AG09309 (cell line): ENCODE measurements at places on chromosomes 12 and 14.

- no peak for DNase-seq
These were observed 114.4 kb downstream of the PRICKLE1 start for GRCh38 chr12:42475106-42475505.

DNA sequence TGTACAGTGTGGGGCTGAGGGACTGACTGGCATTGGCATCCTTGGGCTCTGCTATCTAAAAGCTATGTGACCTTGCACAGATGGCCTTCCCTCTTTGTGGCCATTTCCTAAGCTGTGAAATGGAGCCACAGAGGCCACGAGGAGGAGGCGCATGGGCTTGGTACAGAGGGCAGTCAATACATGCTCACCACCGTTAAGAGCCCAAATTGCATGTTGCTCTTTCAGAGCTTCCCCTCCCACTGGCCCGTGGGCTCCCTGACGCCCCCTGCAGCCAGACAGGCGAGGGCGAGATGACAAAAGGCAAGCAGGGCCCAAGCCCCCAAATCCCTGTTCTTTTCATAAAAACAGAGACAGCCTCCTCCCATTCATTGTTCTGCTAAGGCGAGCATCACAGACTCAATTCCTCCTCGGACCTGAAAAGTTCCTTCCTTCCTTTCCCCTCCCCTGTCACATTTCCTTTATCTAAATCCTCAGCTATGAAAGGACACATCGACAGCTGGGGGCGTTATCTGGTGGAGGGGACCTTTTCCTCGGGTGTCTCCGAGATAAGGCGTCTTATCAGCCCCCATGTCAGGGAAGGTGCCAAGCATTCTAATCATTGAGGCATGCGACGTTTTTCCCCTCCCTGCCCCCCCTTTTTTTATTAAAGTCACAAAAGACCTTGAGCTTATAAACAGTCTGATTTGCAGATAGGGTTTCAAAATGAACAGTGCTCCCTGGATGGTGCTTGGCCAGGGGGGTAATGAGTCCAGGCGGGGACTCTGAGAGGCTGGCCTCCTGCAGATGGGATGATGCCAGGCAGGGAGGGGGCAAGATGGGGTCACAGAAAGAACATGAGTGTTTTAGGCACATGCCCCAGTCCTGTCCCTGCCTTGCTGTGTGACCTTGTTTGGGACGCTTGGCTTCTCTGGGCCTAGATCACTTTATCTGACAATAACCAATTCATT, 26.4 kb downstream of the FAM222A start:
- no peak for DNase-seq

DNA sequence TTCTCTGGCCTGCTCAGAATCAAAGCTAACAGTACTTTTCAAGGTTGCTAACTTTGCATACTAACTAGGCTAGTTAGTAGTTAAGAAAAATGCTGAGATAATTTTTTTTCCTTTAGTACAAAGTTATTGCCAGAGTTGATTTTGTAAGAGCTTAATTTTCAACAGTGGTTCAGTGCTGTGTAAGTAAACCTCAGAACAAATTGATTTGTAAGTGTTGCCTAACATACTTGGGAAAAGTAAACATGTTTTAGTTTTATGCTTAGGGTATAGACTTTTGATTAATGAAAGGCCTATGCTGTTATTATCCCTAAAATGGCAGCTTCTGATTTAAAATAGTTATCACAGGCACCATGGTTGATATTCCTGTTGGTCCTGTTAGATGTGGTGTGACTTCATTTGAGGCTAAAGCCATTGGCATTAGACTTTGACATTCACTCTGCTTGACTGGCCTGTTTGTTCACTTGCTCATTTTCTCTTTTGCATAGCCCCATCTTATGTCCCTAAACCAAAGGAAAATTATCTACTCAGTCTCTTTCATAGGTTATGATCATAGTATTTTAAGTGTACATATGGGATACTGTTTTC, 5.2 kb downstream of the CMAS start:
- DNase-seq: no peak

DNA sequence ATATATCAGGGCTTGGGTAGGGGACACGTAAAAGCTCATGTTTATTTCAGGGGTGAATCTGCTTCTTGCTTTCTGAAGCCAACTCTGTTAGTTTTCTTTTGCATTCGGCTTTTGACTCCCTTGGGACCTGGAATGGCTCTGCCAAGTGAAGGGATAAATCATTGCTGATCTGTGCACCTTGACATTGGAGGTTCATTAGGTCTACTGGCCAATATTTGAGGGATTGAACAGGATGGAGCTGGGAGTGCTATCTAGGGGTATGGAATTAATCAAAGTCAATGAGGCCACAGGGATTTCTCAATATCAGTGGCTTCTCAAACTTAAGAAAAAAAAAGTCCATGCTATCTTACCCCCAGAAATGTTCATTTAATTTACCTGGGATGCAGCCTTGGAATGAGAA, 203.5 kb upstream of the RMST start:
- DNase-seq: no peak

GRCh38 chr12:84604551-84604950, 308.0 kb downstream of the SLC6A15 start:
- DNase-seq: no peak

DNA sequence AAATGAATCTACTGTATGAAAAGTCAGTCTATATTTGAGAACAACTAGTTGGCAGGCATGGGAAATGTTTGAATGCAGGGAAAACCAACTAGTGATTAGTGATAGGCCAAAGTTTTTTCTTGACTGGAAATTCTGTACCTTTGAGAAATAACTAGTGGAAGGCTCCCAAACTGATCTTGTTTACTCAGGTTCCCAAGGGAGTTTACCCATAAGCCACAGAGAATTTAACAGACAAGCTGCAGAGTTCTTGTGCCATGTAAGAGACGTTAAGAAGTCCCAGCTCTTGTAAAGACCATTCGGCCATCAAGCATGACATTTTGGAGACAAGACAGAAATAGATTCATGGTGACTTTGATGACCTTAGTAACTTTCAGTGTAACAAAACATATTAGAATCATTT, 1882.8 kb upstream of the SEL1L start:
- DNase-seq: no peak

- DNase-seq: peak; percentile 35
These were observed 174.2 kb downstream of the SSPN start for GRCh38 chr12:26369588-26369987.

DNA sequence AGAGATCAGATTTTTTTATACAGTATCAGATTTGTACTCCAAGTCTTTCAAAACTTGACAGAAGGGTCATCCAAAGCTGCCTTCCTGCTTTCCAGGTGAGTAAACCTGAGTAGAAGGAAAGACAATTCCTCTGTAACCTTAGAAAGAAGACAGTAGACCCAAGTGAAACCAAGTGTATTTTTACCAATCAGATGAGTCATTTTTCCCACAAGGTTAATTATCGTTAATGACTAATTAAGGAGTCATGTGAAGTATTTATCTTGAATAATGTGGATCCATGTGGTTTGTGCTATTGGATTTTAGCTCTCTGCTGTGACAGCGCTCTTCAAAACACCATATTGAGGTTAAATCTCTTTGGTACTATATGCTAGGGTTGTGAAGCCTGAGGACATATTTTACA, 74.0 kb upstream of the PELI2 start:
- DNase-seq: no peak

DNA sequence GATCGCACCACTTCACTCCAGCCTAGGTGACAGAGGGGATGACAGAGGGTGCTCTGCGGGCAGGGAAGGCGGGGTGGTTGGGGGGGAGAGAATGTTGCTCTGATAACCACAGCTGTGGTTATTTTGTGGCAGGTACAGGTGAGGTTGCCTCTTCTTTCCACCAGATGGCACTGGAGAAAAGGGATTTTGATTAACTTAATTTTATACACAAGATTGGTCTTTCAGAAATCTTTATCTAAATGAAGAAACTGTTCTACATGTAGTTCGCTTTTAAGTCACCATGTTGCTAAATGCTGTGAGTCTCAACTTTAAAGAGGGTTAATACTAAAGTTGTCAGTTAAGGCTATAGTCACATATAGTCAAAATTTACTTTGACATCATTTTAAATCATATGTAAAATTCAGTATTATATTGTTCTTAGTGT, 25.7 kb downstream of the FGF23 start:
- DNase-seq: no peak

DNA sequence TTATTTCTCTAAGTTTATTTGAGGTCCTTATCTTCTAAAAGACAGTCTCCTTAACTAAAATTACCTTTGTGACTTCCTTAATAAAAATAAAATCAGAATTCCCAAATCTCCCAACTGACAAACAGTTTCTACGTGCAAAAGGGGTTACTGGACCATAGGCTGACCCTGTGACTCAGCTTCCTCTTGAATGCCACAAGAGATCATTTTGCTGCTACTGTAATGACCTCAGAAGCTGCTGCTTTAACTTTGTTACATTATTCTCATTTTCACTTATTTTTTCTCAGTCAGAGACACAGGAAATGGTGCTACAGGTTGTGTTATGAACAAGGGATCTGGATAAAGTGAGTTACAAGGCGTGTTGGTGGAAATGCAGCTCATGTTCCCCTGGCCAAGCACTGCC, 132.2 kb upstream of the TMTC2 start:
- no peak for DNase-seq

DNA sequence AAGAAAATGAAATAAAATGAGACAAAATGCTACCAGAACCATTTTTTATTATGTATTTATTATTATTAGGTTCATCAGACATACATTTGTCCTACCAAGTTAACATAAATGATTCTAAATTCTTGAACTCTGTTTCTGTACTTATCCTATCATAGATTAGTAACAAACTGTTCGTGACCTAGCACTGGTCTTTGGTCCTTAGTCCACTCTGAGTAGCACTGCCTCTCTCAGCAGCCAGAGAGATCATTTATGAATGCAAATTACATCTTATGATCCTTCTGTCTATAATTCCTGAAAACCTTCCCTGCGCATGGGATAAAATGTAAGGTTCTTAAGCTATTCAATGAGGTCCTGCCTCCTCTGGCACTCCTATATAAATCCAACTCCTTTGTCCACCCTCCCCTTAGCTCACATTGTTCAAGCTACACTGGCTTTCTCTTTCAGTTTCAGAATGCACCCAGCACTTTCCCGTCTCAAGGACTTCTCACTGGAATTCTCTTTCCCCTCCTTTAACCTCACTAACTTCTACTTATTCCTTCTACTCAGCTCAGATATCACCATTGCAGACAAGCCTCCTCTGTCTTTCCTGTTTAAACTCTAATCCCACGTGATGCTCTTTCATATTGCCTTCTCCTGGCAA, 17.1 kb downstream of the PDZRN4 start:
- DNase-seq: no peak

GRCh38 chr12:30707613-30708342, 12.1 kb upstream of the IPO8 start:
- no peak for DNase-seq

DNA sequence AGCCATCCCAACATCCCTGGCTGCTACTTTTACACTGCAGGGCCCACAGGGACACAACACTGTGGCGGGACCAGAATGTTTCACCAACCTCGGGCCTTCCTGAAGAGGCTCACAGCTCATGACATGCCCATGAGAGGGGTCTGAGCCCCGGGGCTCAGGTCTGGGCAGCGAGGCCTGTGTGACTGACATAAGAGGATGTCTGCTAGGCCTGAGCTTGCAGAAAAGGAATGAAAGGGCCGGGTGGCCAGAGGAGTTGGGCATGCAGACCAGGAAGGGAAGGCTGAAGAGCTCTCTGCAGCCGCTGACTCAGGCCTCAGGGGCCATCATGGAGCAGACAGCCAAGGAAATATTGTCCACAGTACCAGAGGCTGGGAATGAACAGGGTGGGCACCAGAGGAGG, 18.3 kb upstream of the VSX2 start:
- DNase-seq: no peak

DNA sequence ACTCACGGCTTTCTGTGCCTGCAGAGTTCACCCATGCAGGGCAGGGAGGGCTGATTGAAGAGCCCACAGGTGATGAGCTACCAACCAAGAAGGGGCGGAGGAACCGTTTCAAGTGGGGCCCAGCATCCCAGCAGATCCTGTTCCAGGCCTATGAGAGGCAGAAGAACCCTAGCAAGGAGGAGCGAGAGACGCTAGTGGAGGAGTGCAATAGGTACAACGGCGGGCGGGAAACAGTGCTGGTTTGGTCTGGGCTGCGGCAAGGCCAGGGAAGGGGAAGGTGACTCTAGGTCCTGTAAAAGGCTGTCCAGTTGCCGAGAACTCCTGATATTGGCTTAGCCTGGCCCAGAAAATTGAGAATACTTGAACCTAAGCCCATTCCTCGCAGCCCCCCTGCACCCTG, 15.2 kb downstream of the HNF1A start:
- DNase-seq: no peak

DNA sequence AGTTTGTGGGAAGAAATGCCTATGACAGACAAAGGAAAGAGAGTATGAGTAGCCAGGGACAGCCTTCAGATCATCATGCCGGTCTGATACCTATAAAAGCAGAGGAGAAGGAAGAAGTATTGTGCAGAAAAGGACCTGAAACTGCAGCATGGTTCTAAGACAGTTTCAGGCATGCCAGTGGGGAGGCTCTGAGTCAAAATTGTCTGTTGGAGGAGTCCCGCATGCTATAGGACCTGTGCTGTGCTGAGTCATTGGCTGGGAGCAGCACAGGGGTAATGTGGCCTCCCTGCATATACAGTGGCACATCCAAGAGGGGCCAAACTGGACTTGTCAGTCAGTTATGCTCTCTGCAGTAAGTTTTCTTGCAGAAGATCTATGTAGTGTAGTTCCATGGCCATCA, 40.7 kb downstream of the NEUROD4 start:
- DNase-seq: no peak

GRCh38 chr14:20489093-20489994, 16.0 kb upstream of the RNASE10 start:
- DNase-seq: no peak

- DNase-seq: no peak
These were observed 84.8 kb upstream of the NUDT4 start for GRCh38 chr12:93292731-93293566.

DNA sequence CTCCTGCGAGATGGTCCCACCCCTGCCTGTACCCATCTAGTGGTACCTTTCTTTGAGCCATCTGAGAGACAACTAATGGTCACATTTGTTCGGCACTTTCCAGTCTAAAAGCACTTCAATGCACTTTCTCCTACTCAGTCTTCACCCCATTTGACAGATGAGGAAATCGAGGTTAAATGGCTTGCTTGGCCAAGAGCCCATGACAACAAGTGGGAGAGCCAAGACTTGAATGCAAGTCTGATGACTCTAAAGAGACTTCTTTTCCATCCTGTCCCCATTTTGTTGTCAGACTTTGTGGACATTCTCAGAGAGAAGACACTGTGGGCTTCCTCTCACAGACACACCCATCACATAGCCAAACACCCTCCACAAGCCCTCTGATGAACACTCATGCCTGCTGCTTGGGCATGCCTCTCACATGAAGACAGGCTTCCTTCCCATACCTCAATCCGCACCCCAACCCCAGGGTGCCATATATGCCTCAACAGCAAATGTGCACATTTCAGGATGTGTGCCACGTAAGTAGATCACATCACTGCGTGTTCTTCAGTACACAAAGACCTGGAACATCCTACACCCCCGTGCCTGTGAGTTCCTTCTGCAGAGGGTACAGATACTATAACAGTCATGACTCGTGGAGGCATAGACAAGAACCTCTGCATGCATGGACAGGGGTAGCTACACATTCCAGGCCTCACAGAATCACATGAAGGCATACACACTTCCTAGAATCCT, 805 bp downstream of the MYH7 start:
- no peak for DNase-seq

GRCh38 chr14:56413721-56414120, 165.9 kb upstream of the TMEM260 start:
- DNase-seq: no peak
